ENCODE measurements at places on chromosomes 2 and 18.

GRCh38 chr2:28055325-28055970 is 164.9 kb downstream of the BABAM2 start:
- no peak for DNase-seq

DNA sequence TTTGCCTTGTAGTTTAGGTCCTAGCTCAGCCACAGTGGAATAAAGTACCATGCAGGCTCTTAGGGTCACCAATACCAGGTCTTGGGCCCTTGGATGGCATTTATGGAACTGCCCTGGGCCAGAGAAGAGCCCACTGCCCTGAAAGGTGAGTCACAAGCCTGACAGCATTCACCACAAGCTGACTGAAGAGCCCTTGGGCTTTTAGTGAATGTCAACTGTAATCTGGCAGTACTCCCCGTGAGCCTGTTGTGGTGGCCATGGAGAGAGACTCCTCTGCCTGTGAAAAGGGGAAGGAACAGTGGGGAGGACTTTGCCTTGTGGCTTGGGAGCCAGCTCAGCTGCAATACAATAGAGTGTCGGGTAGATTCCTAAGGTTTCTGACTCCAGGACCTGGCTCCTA is 1389.7 kb downstream of the DSC3 start:
- no peak for DNase-seq

GRCh38 chr18:50992351-50992762 is 24.5 kb downstream of the ELAC1 start:
- no peak for DNase-seq

DNA sequence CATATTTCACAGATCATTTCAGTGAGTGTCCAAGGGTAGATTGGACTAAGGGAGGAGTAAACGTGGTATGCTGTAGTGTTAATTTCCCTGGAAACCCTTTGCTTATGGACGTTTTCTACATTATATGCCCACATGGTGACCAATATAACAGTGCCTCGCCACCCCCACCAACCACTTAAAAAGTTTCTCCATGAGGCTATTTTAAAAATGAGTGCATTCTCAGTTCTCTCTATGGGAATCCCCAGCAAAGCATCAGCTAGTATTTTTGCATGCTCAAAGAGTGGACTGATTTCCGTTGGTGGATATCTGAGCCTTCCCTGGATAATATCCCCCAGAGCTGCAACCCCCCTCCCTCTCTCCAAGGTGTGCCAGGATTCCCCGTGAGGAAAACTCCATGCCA is 73.2 kb downstream of the TGFA start:
- DNase-seq = no peak

DNA sequence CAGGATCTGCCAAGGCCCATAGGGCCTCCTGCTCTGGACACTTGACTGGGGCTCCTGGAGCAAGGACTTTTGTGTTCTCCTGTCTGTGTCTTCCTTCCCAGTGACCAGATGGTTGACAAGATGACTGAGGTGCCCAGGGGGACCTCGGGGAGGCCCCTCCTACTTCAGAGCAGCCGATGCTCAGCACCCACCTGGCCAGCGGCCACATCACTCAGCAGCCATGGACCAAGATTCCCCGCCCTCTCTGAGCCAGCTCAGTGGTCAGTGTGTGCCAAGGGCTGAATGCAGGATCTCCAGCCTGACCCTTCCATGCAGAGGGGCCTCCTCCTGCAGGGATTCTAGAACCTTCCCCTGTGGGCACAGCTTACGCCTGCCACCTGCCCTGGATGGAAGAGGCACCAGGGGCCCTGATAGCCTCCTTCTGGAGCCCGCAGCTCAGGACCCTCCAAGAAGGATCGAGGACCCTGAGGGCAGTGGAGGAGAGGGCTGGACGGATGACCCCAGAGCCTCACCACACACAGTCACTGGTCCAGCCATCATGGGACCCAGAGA is 87.4 kb upstream of the GPC1 start:
- DNase-seq = no peak

GRCh38 chr2:200471324-200471848 is 38.5 kb downstream of the KCTD18 start:
- peak; percentile 24 for DNase-seq

- DNase-seq = no peak
These were observed 32.8 kb downstream of the ZBTB7C start for GRCh38 chr18:48376406-48376805.

DNA sequence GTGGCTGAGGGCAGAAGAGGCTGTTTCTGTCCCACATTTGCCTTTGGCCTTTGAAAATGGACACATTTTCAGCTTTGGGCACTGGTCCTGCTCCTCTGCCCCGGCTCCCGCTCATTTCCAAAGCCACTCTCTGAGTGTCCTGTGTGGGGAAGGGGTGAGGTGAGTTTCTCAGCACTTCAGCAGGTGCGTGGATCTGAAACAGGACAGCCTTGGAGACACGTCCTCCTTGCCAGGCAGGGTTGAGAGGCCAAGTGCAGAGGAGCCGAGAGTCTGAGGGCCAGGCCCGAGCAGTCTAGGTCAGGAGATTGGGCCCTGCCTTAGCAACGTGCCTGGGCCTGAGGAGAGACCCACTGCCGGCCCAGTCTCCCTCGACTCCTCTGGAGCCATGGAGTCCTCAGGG is 21.9 kb upstream of the ALPI start:
- DNase-seq = no peak

GRCh38 chr2:217331523-217332416 is 471.9 kb upstream of the TNP1 start:
- DNase-seq = no peak

DNA sequence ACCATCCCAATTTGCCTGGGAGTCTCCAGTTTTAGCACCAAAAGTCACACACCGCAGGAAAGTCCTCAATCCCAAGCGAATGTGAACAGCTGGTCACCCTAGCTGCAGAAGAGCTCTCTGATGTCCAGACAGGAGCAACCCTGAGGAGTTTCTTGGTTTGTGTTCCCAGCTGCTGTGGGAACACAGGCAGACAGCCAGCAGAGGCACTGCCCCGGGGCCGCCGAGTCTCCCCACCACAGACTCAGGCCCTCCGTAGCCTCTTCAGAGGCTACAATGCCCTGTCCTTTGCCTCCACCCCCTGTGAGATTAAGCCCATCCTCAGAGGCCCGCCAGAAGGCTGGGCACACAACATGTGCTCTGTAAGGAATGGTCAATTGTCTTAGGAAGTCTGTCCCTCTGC is 111.5 kb downstream of the TTC32 start:
- DNase-seq = no peak

DNA sequence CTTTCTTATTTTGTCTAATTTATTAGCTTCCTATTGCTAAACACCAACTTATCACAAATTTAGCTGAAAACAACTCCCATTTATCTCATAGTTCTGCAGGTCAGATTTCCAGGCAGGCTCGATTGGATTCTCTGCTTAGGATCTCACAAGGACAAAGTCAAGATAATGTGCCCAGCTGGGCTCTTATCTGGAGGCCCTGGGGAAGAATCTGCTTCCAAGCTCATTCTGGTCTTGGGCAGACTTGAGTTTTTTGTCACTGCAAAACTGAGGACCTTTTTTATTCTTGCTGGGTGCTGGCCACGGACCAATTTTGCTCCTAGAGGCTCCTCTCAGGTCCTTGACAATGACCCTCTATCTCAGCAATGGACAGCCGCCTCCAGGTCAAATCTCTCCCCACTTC is 215.5 kb downstream of the TRIB2 start:
- no peak for DNase-seq

- no peak for DNase-seq
These were observed 927.7 kb upstream of the CDH2 start for GRCh38 chr18:29104671-29105070.

DNA sequence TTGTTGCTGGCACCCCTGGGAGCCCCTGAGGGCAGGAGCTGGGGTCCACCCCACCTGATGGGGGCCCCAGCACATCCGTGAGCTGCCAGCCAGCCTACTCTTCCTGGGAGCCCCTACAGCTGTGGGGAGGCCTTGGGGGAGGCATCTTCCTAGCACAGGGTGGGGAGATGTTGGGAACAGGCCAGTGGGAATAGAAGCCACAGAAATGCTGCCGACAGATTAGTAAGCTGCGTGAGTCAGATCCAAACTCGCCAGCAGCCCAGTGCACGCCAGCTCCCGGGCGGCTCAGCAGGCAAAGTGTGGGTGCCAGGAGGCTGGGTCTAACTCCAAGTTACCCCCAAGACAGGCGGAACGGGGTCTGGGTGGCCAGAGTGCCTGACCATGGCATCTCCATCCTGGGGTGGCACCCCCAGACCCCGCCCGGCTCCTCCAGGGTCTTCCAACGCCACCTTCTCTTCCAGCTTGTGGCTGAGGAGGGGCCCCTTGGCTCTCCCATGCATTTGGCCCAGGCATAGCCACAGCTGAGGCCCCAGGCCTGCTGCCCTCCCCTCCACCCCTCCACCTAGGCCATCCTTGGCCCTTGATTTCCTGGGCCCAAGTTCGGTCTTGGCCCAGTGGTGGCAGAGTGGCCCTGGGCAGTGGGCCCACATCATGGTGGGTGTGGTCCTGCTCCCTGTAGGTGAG is 15.3 kb downstream of the CROCC2 start:
- DNase-seq = no peak

GRCh38 chr18:9474108-9474982 is 968 bp upstream of the RALBP1 start:
- no peak for DNase-seq

DNA sequence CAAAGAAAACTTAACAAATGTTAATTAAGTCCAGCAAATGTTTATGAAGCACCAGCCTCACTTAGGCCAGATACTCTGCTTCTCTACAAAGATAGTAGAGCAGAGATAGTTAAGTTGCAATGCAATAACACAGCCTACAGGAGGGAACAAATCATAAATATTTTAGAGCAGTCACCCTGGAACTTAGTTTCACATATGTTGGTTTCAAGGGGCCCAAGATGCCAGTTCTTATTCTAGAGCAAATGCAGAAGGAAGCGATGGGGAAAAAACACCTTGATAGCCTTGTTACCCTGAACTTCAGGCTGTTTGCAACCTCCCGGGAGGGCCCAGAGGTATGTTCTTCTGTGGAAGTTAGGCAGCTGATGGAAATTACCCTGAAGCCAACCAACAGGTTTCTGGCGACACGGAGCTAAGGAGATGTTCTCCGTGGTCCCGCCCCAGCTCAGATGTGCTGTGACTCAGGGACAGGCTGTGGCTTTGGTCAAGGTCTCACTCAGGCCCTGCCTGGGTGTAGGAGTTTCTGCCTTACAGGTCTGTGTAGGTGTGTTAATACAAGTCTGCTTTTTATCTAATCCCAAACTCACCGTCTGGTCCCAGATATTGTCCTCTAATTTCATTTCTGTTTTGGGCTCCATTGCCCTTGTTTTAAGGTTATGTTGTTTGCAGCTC is 3.8 kb downstream of the CTIF start:
- no peak for DNase-seq

DNA sequence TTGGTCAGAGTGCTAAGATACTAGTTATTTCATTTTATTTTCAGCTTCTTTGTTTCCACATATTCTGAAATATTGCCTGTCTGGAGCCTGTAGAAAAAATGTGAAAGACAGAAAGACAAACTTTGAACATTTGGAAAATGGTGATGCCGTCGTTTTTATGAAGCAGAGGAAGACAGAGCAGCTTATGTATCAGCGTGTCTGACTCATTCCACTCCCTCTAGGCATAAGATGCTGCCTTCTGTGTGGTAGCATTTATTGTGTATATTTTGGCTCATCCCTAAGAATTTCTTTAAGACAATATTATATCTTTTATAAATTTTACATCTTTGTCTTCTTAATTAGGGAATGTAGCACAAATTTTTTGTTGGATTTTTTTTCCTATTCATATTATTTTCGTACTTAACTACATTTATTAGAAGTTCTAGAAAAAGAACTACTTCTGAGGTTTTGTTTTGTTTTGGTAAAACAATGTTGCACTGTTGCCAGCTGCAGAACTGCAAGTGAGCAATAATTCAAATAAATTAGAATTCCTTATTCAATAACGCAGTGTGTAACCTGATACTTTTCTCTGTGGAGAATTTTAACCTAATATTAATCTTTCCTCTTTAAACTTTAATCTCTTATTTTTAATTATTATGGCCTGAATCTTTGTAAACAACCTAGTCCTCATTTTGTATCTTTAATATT is 300.4 kb downstream of the ZNF407 start:
- DNase-seq = no peak

- DNase-seq = no peak
These were observed 157.6 kb downstream of the FAM210A start for GRCh38 chr18:13568443-13569392.

GRCh38 chr2:30127016-30127893 is 19.6 kb upstream of the YPEL5 start:
- no peak for DNase-seq

- no peak for DNase-seq
These were observed 279.0 kb downstream of the SRBD1 start for GRCh38 chr2:45332094-45332493.

DNA sequence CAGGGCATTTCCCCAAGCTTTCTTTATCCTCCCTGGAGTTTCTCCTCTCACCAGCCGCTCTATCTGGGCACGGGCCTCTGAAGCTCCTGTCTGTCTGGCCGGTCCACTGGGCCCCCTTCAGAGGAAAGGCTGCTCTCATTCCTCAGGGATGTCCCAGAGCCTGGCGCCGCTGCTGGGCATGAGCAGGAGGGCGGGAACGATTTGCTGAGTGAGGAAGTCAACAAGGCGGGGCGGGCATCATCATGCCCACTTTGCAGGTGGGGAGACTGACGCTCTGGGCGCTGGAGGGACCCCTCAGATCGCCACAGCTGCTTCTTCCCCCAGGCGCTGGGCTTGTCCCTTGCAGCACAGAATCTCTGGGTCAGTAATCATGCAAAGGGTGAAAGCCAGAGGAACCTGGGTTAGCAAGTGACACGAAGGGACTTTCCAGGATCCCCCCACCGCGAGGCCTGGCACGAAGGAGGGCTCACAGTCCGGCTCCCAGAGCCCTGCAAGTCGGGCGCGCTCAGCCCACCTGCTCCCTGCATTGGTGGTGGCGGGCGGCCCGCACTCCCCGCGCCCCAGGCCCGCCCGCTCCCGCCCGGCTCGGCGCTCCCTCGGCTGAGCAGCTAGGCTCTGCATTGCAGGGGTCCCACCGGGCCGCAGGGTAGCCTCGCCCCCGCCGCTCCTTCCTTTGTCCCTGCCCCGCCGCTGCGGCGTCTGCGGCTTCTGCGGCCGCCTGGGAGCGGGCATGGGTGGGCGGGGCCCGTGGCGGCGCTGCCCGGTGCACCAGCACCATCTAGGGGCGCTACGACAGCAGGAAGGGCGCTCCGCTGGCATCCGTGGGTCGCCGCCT is 157.8 kb downstream of the CYRIA start:
- DNase-seq = no peak

GRCh38 chr2:121567957-121568409 is 37.3 kb downstream of the RNU4ATAC start:
- DNase-seq = no peak

DNA sequence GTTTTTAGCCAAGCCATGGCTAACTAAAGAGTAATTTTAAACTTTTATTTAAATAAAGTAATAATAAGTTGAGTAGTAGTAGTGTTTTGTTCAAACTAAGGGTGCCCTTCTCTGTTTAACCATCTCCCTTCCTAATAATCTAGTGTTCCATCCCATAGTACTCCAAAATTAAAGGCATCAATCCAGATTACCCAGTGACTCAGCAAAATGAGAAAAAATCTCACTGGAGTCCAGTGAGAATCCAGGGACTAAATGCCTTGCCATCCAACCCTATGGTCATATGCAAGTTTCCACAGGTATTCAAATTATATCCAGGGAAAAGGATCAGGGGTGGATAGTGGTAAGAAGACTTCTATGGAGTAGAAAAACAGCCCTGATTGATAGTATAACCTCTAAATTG is 19.6 kb upstream of the VRK2 start:
- no peak for DNase-seq
